ENCODE measurements at places on chromosomes 2 and 18.
A peak's percentile ranks its signal among the peaks of the same experiment; 100 is the strongest.

GRCh38 chr2:236682651-236683422 is 113.2 kb downstream of the ACKR3 start:
- DNase-seq: no peak

- DNase-seq: no peak
Observed at GRCh38 chr2:171669121-171669520, 18.1 kb upstream of the DYNC1I2 start.

DNA sequence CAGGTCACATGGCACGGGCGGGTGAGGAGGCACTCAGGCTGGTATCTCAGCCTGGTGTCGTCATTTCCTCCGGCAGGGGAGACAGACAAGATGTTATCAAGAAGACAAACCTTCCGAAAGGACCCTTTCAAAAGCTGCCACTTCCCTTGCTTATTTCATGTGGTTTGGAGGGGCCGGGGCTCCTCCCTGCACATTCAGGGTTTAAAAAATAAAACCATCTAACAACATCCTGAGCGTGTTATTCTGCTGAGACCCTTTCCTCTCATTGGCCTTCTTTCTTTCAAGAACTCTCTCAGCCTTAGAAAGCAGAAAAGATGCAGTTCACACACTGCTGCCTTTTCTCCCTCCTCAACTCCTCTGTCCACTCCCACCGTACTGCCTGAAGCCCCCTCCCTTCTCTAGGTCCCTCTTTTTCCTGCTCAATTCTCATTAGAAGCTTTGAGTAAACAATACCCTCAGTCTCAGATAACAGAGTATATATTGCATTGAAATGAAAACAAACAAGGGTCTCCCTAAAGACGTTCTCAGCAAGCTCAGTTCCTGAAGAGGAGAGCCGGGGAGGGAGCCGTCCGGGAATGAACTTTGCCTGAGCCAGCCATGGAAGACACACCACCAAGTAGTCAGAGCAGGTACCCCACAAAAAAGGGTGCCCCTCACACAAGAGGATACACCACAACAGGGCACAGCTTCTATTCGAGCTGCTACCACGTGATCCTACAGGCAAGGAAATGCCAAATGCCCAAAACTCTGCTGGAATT is 9.7 kb downstream of the SMAD7 start:
- peak; percentile 91 for DNase-seq

- DNase-seq: no peak
Observed at GRCh38 chr2:172089633-172090032, 4.3 kb downstream of the DLX1 start.

GRCh38 chr2:34242763-34243123 is 643.6 kb upstream of the FAM98A start:
- no peak for DNase-seq

DNA sequence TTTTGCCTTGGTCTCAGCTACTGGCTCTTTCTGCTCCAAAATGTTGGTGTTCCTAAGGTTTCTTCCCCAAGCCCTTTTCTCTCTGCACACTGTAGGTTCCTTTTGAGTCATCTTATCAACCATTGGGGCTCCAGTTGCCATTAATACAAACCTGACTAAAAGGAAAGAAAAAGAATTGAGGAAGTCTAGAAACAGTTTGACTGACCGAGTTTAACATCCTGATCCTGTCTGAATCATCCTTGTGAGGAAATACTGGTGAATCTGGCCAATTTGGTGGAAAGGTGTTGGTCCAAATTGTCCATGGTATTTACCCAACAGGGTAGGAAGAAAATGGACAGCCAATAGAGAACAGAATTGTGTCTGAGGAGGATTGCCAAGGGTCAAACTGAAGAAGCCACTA is 38.3 kb downstream of the CRYGD start:
- DNase-seq: no peak

DNA sequence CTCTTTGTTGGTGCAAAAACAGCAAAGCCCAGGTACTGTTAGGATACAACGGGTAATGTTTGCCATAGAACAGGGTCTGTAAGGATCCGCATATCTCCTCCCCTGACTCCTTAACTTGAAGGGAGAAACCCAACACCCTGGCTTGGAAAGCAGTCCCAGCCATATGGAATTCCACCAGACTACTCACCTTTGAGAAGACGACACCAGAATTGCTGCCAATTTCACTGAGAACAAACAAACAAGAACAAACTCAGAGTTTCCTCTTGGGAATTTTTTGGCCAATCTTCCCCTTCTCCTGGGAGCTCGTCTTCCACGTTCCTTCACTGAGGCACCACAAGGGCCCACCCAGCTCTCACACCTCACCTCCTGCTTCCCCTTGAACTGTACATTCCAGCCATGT is 29.2 kb downstream of the CAPN14 start:
- DNase-seq: no peak

GRCh38 chr2:18514526-18515461 is 45.7 kb downstream of the RDH14 start:
- no peak for DNase-seq

Data from KBM-7 (cell line).